ENCODE measurements at places on chromosomes 12 and 14.

DNA sequence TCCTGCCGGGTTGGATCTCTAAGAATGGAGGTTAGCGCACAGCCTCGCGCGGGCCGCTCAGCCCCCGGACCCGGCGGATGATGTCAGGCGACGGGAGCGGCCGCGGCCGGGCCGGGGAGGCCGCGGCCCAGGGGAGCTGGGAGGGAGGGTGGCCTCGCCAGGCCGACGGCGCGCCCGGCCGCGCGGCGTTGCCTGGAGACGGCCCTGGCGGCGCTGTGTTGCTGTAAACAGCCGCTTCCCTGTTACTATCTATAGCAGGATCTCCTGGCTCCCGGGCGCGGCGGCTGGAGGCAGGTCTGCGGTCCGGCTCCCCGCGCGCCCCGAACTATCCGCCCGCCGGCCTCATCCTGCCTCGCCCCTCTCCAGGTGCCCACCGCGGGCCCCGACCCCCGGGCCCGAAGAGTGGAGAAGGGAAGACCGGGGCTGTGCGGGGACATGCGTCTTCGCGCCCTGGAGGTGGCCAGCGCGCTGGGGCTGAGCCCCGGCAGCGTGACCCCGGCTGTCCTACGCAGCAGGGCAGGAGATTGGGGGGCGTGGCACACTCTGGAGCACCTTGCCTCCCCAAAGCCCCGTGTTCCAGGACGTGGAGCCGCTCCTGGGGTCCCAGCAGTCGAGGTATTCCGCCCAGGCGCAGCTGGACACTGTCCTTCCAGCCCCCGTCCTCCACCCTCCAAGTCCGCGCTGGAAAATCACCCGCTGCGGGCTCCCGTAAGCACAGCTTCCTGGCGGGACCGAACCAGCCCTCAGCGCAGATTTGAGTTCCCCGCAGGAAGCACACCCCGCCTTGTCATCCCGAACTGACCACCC, 1.4 kb upstream of the FOS start:
- peak; percentile 91 for DNase-seq

DNA sequence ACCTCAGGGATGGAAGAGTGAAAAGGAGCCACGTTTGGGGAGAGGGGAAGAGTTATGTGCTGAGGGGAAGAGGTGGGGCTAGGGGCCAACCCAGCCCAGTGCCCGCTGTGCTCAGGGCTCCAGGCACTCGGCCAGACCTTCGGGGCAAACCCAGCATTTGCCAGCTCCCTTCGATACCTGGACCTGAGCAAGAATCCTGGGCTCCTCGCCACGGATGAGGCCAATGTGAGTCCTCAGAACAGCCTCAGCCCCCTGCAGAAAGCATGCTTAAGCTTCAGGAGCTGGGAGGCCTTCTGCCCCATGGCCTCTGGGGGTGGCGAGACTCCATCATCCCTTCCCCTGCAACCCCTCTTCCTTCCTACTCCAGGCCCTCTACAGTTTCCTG, 5.0 kb downstream of the CARMIL3 start:
- no peak for DNase-seq

- no peak for DNase-seq
These were observed 21.0 kb downstream of the ANAPC5 start for GRCh38 chr12:121331248-121331647.

GRCh38 chr12:55957106-55957859, 8.6 kb downstream of the PMEL start:
- DNase-seq: peak; percentile 54

DNA sequence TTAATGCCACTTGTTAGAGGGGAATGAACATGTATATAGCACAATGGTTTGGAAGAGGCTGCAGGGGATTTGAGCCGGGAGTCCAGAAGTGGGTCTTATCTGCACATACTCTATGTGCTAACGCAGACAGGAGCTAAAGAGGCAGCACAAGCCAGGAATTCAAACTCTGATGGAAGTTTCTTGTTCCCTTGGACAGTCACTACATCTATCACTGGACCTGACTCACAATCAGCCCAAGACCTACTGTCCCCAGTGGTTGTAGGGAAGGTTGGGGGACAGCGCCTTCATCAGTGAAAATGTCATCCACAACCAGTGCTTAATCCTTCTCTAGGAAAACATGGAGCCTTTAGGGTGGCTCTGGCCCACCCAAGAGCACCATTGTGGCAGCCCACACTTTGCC, 107.8 kb downstream of the GCH1 start:
- DNase-seq: no peak

DNA sequence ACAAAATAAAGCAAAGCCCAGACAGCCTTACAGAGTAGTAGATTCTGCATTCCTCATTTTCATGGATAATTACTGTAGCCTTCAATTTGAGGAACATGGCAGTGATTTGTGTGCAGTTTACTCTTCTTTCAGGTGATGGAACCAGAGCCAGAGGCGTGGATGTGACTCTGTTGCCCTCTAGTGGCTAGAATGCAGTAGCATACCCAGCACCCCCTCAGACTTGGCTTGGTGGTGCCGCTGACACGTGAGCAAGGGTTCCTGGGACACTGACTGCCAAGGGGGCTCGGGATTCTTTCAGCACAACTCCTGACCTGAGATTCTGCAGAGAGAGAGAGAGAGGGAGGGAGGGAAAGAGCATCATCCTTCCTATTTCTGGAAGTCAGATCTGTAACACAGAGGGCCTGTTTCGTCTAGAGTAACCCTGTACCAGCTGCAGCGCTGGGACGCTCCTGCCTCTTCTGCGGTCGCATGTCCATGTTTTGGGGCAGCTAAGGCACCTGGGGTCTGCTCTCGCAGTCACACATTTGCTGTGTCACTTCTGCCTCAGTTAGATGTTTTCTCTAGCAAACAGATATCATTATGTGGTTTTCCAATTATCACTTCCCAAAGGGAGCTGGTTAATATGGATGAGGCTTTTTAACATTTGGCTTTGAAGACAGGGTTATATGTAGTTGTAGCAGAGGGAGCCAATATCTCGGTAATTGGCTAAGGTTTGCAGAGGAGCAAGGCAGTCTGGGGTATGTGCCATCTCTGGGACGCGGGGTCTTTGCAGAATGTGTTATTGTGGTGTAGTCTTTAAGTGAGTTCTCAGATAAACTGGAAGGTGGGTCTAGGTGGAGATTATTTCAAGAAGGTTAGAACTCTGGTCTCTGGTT, 428.1 kb downstream of the NRXN3 start:
- DNase-seq: peak; percentile 54

GRCh38 chr14:34018564-34019244, 67.8 kb upstream of the EGLN3 start:
- no peak for DNase-seq

DNA sequence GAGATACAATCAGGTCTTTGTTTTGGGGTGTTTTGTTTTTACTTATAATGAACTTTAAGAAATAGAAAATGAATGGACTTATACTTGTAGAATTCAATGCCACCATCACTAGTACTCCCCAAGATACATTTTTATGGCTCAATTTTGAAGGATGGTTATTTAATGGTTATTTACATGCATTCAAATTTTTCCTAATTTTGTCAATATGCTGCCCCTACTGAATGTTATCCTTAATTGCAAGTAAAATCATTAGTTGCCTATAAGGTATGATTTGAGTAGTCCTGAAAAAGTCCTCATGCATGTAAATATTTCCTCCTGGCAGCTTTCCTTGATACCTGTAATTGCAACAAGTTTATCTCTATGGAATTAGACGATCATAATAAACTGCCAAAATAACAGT, 391.2 kb downstream of the BCAT1 start:
- no peak for DNase-seq
